ENCODE measurements at places on chromosomes 1 and 21.
A peak's percentile ranks its signal among the peaks of the same experiment; 100 is the strongest.

DNA sequence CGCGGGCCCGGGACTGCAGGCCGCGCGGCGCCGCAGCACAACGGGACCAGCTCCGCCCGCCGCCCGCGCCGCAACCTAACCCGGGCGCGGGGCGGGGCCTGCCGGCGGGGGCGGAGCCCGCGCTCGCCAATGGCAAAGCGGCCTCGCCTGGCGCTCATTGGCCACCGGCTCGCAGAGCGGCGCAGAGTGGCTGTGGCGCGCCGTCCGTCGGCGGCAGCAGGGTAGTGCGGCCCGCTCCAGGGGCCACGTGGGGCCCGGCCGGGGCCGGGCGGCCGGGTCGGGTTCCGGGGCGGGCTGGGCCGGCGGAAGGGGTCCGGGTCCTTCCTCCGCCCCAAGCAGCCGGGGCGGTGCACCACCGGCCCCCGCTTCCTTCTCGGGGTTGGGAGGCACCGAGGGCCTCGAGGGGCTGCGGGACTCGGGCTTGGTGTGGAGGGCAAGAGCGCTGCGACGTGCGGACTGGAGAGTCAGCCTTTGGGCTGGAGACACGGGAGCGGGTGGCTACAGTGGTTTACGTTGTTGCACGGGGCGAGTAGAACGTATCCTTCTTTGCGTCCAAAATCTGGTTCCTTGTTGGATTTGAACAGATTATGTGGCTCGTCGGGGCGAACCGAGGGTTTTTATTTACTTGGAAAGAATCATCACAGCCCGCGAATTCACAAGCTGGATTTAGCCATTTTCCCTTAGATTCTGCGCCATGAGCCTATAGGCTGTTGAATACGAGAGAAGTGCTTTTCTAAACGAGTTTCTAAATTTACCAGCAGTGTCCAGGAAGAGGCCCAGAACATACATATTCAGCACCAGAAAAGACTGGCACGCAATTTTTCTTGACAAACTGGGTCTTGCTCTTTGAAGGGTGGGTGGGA is at the start of gene SRM:
TSS of gene SRM (minus strand) at position 51 of the 863 bp plus-strand sequence. CDS start 75 bp downstream, outside the sequence.
- DNase-seq: peak; percentile 20

GRCh38 chr1:246437961-246438360 is 69.1 kb downstream of the SMYD3 start:
- DNase-seq: no peak

GRCh38 chr21:41673596-41674335 is 93.1 kb downstream of the RIPK4 start:
- no peak for DNase-seq

- DNase-seq: no peak
Measured at GRCh38 chr1:209675565-209676154, 448 bp downstream of the G0S2 start.

DNA sequence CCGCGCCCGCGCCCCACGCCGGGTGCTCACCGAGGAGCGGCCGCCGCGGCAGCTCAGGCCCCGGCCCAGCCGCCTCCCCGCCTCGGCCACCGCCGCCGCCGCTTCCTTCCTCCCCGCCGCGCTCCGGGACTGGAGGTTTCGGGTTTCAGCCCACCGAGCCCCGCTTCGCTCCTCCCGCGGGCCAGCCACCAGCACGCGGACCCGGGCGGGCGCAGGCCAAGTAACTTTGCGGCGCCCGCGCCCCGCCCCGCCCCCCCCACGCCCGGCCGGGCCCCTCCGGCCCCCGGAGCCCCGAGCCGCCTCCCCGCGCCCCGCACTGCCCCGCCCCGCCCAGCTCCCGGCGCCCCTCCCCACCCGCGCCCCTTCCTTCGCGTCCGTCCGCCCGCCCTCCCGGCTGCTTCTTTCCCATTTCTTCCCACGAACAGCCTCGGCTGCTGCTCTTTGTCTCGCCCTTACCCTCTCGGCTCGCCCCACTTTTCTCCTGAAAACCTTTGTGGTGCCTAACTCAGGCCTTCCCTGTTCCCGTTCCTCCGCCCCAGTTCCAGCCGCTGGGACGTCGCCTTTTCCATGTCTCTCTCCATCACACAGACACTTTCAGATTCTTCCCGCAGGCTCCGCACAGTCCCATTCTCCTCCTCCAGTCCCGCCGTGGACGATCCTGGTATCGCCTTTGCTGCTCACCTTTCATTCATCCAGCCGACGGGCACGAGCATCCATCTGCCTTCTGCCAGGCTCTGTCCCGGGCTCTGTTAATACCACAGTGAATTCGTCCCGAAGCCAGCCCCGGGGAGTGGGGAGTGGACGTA is at the start of gene GPR161:
TSS of gene GPR161 (minus strand) at position 222 of the 806 bp plus-strand sequence. CDS start 32,080 bp downstream, outside the sequence.
- no peak for DNase-seq

DNA sequence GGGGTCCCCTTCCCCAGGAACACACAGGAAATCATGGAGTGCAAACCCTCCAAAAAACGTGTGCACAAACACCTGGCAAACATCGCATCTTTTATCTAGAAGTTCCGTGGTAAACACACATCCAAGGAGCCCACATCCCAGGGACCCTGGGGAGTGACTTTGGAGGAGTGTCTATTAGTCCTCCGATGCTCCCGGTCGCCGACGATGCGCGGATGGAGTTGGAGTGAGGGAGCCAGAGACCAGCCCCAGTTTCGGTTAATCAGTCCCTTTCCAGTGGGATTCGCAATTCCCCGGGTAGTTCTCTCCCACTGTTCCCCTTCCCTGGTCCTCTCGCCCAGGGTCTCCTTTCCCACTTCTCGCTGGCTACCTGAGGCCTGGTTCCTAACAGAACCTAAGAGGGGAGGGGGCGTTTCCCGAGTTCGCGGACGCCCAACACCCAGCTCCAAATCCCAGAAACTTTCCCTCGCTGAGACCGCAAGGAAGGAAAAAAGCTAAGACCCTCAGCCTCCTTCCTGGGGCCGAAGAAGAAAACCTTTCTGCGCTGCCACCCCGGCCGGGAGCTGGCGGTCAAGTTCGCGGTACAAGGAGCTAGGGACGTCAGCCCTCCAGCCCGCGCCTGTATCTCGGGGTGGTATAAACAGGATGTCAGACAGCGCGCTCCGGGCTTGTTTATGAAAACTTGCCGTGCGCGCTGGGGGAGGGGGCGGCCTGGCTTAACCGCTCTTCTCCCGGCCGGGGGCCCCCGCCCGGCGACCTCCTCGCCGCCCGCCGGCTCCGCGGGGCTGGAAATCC is 787 bp downstream of the JAK1 start:
- DNase-seq: no peak

- no peak for DNase-seq
Measured at GRCh38 chr1:153649137-153649862, 9.2 kb upstream of the SNAPIN start.

GRCh38 chr1:197921235-197922069 is 4.3 kb downstream of the LHX9 start:
- no peak for DNase-seq

- DNase-seq: no peak
Measured at GRCh38 chr1:229197265-229197585, 73.7 kb upstream of the RAB4A start.

GRCh38 chr1:76939050-76939816 is 72.0 kb downstream of the ST6GALNAC5 start:
- no peak for DNase-seq

GRCh38 chr1:213996320-213997037 is 8.7 kb downstream of the PROX1 start:
- DNase-seq: no peak

DNA sequence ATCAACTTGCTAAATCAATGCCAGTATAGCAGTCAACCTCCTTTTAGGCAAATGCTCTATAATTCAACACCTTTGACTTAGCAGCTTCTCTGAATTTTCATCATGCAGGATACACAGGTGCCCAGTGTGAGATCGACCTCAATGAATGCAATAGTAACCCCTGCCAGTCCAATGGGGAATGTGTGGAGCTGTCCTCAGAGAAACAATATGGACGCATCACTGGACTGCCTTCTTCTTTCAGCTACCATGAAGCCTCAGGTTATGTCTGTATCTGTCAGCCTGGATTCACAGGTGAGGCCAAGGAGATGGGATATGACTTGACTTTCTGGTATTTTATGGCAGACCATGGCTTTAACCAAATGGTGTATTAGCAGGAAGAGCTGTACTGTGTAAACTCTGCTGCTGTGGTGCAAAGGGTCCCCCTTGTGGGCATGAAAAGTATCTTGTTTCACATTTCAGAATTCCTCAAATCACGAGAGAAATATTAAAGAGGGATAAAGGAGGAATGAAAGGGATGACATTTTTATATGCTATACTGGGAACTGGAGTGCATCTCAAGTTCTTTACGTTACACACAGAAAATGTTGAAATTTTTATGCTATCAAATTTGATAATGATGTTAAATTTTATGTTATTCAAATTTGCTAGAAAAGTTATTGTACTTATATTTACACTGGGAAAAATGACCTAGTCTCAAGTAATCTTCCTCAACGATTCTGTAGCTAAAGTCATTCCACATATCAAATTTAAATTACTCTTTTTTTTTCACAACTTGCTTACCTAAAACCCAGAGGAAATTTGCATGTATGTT is 88.9 kb downstream of the CRB1 start:
- DNase-seq: peak; percentile 15

DNA sequence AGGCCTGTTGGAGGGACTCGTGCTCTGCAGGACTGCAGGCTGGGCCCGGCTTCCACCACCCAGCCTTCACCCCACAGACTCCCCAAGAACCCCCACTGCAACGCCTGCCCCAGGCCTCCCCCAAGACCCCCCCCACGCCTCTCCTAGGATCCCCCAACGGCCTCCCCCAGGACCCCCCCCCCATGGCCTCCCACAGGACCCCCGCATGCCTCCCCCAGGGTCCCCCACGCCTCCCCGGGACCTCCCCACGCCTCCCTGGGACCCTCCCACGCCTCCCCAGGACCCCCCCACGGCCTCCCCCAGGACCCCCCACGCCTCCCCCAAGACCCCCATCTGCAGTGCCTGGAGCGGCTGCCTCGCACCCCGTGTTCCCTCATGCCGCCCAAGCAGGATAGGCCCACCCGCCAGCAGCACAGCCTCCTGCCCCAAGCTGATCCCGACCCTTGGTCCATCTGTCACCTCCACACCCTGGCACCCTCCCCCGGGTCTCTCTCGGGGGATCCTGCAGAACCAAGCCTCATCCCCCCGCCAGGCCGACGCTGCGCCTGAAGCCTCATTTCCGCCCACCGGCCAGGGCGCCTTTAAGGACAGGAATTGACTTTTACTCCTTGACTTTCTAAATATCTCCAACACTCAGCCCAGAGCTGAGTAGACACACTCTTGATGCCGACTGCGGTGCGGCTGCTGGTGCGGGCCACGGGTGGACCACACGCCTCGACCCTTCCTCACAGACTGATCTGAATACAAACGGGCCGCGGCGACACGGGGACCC is 14.1 kb upstream of the RNF223 start:
- DNase-seq: no peak

DNA sequence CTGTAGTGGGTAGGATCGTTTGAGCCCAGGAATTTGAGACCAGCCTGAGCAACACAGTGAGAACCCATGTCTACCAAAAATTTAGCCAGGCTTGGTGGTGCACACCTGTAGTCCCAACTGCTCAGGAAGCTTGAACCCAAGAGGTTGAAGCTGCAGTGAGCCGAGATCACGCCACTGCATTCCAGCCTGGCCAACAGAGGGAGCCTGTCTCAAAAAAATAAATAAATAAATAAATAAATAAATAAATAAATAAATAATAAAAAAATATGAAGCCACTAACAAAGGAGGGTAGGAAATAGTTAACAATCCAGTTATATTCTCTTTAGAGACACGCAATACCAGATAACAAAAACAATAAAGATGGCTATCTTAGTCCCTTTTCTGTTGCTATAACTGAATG is 11.9 kb upstream of the CBR3 start:
- DNase-seq: no peak

DNA sequence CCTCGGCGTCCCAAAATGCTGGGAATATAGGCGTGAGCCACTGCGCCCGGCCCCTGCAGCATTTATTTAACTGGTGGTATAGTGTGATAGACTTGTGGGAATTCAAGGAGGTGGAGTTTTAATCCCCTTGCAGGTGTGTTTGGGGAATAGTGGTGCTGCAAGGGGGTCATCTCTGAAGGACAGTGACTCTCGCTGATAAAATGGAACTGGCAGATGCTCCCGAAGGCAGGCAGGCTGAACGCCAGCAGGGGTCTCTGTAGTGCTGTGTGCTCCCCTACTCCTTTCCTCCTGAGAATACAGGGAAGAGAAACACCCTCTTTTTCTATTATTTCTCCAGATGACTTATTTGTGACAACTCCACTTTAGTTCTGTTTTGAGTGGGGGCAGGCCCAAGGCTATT is 4.0 kb downstream of the OSCP1 start:
- DNase-seq: no peak

DNA sequence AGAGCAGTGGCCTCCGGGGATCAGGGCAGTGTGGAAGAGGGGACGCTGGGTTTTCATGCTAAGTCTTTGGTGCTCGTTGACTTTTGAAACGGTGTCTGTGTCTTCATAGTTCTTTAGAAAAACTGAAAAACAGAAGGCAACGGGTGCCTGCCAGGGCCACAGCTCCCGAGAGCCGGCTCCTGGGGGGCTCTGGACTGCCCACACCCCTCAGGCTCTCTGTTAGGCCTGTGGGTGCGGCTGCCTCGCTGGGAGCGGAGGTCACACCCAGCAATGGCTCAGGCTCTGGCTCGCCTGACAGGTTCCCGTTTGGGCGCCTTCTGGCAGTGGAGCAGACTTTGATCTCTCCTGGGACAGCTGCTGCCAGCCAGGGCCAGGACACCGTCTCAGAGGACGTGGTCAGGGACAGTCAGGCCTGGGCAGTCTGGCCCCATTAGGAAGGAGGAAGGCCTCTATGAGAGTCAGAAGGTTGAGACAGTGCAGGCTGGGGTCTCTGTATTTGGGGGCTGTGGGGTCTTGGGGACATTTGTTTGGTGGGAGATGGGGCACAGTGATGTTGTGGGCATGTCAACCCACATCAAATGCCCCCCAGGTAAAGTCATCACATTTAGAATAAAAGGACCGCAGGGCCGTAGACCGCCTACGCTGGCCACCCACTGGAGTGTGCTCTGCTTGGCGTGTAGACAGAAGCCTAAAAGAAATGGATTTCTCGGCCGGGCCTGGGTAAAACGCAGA is 5.6 kb downstream of the ARHGEF16 start:
- DNase-seq: no peak

GRCh38 chr21:34570313-34570712 is 44.6 kb downstream of the RCAN1 start:
- no peak for DNase-seq

DNA sequence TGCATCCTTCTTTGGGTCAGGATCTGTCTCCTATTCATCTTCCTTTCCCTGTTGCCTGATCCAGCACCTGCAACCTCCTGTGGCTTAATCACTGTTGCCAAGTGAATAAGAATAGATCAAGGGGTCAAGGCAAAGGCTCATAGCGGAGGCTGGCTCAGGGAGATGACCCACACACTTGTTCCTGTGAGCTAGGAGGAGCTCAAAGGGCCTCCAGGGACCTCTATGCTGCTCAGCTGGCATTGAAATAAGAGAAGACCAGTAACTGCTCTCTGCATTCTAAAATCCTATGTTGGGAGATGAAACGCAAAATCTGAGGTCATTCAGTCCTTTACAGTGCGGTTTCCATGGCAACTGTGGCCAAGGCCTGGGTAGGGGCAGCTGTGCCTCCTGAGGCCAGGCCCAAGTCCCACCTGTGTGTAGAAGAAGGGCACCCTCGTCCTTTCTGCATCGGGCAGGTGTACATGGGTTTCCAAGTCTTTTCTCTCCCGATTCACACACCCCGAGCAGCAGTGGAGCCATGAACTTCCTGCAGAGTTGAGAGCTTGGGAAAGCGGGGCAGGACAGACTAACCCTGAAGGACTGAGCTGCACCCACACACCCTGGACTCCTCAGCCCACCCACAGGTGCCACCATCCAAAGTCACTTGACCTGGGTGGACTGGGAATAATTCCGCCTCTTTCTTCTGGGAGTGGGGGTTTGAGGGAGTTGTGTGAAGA is 27.8 kb upstream of the STUM start:
- DNase-seq: no peak

GRCh38 chr21:36450511-36450910 is 29.4 kb downstream of the CLDN14 start:
- DNase-seq: no peak

- DNase-seq: no peak
Measured at GRCh38 chr1:159961636-159962035, 7.6 kb upstream of the SLAMF9 start.

Data from non-pigmented ciliary epithelial cell (primary cell).